ENCODE measurements at places on chromosomes 6 and 20. TPM values are rescaled to one million over a fixed set of nuclear protein-coding genes. Genes with fewer than 3 reads are reported as not detected.

DNA sequence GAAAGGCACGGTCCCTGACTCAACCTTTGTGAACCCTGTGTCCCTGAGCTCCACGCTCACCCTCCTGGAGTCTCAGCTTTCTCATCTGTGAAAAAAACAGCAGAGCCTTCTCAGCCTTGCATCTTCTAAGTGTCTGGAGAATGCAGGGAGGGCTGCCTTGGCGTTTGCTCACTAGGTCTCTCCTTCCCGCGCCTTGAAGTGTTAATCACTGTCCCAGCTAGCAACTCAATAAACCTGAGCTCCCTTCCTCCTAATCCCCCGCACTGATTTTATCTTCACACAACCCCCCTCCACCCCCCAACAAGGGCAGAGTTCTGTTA, 34.9 kb upstream of the FOXC1 start:
- DNase-seq = no peak

- no peak for DNase-seq
These were observed 123.0 kb upstream of the RREB1 start for GRCh38 chr6:6984585-6985366.

GRCh38 chr20:3896853-3897583, 7.8 kb downstream of the PANK2 start:
- DNase-seq = no peak

GRCh38 chr6:168525926-168526630, 85.1 kb downstream of the SMOC2 start:
- DNase-seq = no peak

- no peak for DNase-seq
These were observed 34.8 kb upstream of the ZFP64 start for GRCh38 chr20:52226370-52226769.

GRCh38 chr20:33970229-33970628, 23.5 kb upstream of the RALY start:
- no peak for DNase-seq

GRCh38 chr6:125375821-125376220, 74.1 kb upstream of the HDDC2 start:
- no peak for DNase-seq

- no peak for DNase-seq
These were observed 7.4 kb downstream of the CYP39A1 start for GRCh38 chr6:46645265-46645664.

DNA sequence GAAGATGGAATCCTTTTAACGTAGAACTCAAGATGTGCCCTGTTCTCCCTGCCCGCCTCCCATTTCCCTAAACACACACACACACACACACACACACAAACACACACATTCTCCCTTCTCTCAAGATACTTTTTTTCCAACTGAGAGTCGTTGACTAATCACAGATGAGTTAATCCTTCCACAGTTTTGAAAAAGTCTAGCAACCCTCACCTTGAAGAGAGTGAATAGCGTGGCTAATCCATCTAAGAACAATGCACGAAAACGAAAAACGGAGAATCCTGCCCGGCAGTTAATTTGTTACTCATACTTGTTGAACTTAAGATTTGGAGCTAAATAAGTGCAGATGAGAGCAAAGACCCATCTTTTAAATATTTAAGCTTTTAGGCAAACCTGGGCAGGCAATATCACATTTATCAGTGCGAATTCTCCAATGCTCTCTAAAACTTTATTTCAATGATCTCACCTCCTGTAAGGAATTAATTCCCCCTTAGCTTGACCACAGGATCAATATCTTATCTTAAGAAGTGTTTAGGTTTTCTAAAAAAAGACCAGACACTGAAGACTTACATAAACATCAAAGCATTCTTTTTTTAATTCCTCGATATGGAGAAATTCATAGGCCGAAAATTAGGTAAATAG, 1.1 kb downstream of the AGPAT4 start:
- DNase-seq = peak; percentile 23

DNA sequence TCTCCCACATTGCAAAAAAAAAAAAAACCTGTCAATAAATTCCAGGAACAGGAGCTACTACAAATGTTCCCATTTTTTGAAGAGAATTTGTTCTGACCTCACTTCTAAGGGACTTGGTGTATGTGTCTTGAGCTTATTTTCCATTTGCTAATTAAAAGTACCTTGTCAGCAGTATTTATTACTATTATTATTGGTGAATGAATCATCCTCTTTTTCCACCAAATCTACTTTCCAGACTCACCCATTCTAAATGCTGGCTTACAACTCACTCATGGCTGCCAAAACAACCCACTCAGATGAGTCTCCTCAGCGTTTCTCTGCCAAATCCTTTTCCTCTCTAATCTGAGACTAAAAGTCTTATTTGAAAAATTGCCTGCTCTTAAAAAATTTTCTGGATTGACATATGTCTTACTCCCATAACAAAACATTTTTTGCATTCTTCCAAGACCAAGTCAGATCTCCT, 33.2 kb upstream of the TASP1 start:
- DNase-seq = no peak

DNA sequence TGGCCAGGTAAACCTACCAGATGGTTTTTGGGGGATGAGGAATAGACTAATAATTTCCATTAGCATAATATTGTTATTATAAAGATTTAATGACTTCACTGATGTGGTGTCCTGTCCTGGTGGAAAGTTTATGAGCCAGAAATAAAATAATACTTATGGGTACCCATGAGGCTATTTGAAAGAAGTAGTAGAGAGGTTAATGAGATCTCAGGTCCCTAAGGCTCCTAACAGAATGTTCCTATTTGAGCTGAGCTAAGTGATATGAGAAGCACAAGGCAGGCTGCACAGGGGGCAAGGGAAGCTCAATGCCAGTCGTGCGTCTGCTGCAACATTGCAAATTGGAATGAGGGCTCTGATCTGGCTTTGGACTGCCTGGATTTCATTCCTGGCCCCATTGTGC, 174.1 kb downstream of the BMP2 start:
- no peak for DNase-seq

DNA sequence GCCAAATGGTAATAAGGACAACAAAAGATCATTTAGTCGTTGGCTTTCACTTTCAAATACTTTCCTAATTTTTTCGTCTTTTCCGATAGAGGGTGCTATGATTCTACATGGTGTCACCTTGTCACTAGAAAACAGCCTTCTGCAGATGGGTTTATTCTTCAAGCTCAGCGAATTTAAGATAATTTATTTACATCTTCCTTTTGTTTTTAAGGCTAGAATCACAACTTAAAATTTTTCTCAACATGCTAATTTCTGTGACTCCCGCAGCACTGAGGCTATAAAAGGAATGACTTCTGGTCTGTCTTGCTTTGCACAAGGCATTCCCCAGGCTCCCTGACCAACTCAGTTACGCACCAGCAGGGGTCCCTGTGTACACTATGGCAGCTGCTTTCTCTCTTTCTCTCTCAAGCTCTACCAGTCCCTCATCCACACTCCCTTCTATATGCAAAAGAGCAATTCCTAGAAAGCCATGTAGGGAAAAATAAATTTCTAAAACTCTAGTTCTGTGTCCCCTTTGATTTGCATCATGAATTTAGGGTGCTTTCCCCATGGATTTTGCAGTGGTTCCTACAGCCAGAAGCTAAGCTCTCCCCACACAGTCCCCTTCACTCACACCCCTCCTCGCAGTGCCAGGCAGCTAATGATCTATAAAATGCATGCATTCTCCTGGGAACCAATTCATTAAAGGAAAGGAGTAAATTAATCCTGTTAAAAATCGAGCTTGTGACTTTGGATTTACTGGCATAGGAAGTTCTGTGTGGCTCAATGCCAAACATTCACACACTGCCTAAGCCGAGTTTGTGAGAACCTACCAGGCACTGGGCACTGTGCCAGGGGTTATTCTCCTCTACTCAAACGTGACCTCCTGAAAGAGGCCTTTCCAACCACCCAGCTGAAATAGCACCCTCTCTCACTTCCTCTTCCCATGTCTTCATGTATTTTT, 74.5 kb downstream of the DCDC2 start:
- DNase-seq = peak; percentile 89

GRCh38 chr6:167756597-167756996, 70.1 kb upstream of the AFDN start:
- no peak for DNase-seq

GRCh38 chr6:1709234-1709641, 99.5 kb downstream of the FOXC1 start:
- DNase-seq = no peak

GRCh38 chr6:116004841-116005815, 55.6 kb downstream of the FRK start:
- no peak for DNase-seq

DNA sequence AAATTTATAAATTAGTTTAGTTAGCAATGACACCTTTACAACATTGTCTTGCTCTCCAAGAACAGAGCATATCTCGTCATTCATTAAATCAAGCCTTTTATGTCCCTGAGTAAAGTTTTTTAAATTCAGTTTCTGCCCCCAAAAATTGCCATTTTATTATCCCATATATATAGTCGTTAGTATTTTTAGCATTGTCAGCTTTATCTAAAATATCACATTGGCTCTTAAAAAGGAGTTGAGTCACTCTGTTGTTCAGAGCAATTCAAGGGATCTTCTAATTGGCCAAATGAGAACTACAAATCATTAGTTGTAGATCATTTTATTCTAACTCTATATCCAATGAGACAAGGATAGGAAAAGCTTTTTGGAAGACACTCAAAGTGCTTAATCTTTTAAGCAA, 127.1 kb downstream of the COL9A1 start:
- no peak for DNase-seq

GRCh38 chr20:3712279-3712873, at the start of gene SIGLEC1:
Gene SIGLEC1, minus strand, starts transcription at chr20:3712600. Its CDS starts 5,472 bp downstream, at chr20:3707128.
- no peak for DNase-seq

DNA sequence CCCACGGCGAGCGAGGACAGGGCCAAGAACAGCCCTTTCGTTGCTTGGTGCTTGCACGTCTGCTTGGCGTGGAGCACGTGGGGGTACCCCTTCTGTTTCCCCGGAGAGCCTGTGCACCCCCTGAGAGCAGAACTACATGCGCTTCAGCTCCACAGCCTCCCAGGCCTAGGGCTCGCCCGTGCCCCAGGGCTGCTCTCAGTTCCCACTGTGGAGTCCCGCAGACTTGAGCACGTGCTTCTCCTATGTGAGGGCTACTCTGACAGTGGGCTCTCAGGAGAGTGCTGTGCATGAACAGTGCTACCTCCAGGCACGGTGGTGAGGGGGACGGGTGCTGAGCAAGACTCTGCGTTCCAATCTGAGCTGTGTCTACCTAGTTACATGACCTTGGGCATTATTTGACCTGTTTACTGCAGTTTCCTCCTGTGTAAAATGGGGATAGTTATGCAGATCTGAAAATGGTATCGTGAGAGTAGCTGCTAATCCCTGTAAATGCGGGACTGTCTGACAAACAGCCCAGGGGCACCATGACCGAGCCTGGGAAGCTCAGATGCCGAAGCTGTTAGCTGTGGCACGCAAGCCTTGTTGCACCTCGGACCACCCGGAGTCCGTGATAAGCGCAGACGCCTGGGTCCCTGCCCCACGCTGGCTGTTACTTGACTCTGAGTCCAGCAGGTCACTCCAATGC, 82.4 kb downstream of the IRF4 start:
- DNase-seq = no peak

GRCh38 chr6:115067690-115068447, 725.0 kb upstream of the HS3ST5 start:
- no peak for DNase-seq

GRCh38 chr20:21179757-21180156, 53.9 kb downstream of the KIZ start:
- DNase-seq = no peak

DNA sequence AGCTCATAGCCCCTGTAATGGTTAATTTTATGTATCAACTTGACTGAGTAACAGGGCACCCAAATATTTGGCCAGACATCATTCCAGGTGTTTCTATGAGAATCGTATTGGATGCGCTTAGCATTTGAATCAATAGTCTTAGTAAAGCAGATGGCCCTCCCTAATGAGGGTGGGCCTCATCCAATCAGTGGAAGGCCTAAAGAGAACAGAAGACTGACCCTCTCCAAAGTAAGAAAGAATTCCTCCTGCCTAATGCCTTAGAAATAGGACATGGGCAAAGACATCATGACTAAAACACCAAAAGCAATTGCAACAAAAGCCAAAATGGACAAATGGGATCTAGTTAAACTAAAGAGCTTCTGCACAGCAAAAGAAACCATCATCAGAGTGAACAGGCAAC, 352.5 kb upstream of the SASH1 start:
- DNase-seq = no peak

GRCh38 chr6:11386726-11387125, 150.8 kb upstream of the TMEM170B start:
- DNase-seq = no peak

DNA sequence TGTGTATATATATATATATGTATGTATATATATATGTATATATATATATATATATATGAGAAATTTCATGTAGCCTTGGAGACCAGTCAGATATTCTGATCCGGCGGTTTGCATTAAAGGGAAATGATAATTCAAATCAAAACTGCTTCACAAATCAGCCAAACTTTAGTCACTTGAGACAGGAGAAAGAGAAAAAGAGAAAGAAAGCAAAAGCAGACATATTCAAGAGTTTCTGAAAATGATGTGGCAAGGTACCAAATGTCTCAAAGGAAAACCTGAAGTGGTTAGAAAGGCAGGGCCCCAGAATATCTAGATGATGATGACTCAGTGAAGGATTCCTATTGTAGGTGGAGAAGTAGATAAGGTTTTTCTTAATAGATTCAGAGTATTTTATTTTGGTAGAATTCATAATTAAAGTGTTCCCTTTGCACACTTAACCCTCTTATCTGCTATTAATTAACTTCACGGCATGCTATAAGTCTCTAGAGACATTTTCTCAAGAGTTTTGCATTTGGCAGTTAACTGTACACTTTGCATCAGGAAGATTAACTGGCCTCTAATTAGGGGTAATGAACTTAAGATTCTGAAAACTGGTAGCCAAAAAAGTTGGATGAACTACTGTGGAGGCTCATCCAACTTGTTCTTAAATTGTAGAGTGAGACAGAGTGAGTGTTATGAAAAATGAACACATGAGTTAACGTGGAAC, 50.1 kb upstream of the ASF1A start:
- DNase-seq = no peak

DNA sequence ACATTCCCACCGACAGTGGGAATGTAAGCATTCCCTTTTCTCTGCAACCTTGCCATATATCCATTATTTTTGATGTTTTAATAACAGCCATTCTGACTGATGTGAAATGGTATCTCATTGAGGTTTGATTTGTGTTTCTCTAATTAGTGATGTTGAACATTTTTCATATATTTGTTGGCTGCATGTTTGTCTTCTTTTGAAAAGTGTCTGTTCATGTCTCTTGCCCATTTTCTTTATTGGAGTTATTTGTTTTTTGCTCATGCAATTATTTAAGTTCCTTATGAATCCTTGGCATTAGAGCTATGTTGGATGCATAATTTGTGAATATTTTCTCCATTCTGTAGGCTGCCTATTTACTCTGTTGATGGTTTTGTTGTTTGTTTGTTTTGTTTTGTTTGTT, 18.0 kb upstream of the ABT1 start:
- DNase-seq = no peak

Gene CAGE1
- polyA plus RNA-seq = 0.06 TPM

Gene PKIB
- polyA plus RNA-seq = 1.6 TPM

Gene HEY2
- 7.2 TPM for polyA plus RNA-seq

Gene WFDC2
- polyA plus RNA-seq = 205 TPM

Gene VNN1
- 0.19 TPM for polyA plus RNA-seq

Gene TMC2
- 0.34 TPM for polyA plus RNA-seq

Gene TGM2
- 42.3 TPM for polyA plus RNA-seq

Gene C6orf141
- polyA plus RNA-seq = 0.57 TPM

Gene ZC2HC1B
- polyA plus RNA-seq = not detected

Gene SLC12A5
- polyA plus RNA-seq = 3.4 TPM

Gene SAMD3
- 0.90 TPM for polyA plus RNA-seq

Data from renal pelvis (tissue), 12 donors.